Activated T-cell treated with anti-CD3 and anti-CD28 coated beads, Interleukin-2, amount 50 U/mL, for 72 hours (primary cell): ENCODE measurements at places on chromosomes 7 and 10.

GRCh38 chr7:114957444-114957843 lies 35.5 kb downstream of the MDFIC start:
- DNase-seq: no peak

DNA sequence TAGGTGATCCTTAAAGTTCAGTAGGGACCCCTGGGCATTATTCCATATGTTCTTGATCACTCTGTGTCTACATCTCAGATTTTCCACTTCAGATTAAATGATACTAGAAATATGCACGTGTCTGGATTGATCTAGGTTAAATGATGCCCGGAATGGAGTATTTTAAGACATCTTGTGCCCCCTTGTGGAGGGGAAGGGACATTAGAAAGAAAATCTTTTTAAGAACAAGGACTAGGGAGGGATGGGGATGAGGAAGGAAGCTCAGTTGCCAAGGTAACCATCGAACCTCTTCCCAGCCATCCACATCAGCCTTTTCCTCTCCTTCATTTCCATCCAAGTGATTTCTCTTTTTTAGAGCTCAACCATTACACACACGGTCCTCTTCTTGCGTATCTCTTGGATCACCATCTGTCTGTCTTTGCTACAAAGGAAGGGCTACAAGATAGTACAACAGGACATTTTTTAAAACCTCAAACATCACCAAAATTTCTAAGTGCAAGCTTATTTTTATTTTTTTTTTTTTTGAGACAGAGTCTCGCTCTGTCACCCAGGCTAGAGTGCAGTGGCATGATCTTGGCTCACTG lies 40.5 kb downstream of the PRSS2 start:
- peak; percentile 62 for DNase-seq

- no peak for DNase-seq
Observed at GRCh38 chr7:128172963-128173362, 68.1 kb upstream of the LEP start.

- no peak for DNase-seq
Observed at GRCh38 chr7:127769137-127769536, 117.1 kb downstream of the SND1 start.

- no peak for DNase-seq
Observed at GRCh38 chr7:102028206-102028826, 210.9 kb downstream of the CUX1 start.

DNA sequence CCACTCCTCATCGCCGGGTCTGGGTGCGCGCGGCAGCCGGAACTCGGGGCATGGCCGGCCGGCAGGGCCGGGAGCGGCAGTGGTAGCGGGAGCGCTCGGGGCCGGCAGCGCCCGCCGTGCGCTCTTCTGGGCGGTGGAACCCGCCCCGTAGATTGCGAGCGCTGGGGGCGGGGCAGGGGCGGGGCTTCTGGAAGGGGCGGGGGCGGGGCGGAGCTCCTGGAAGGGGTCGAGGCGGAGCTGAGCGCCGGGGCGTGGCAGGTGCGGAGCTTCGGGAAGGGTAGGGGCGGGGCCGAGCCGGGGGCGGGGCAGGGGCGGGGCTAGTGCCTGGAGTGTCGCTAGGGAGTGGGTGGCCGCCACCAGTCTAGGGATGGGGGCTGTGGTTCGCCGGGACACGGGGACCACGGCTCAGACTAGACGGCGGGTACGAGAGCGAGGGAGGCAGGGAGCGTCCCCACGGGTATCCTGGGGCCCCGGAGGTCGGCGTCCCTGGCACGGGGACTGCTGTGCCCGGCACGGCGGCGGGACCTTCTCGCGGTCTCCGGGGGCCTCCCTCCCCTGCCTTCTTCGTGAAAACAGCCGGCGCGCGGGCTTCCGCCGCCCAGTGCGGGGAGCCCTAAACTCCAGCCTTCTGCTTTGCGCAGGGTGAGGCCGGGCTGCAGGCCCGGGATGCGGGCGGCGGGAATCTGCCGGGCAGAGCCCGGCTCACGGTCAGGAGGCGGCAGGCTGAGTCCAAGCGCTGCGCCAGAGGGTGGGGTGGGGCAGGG lies at the start of gene STK32C:
STK32C (minus strand) TSS at position 128 of the 764 bp plus-strand sequence; CDS start at position 11, 117 bp downstream.
- peak; percentile 90 for DNase-seq

DNA sequence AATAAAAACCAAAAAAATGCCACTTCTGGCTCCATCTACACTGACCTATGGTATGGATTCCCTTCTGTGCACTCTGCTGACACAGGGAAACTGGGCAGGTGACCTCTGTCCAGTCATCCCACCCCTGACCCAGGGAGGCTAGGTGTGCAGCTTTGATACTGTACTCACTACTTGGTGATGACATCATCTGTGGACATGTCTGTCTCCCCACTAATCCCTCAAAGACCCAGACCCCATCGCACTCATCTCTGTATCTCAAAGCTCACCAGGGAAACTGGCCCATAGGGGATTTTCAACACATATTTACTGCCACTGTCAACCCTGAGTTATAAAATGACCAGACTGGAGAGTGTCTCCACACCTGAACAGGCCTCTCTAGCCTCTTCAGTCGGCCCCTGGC lies 10.6 kb downstream of the SGMS1 start:
- DNase-seq: peak; percentile 13

DNA sequence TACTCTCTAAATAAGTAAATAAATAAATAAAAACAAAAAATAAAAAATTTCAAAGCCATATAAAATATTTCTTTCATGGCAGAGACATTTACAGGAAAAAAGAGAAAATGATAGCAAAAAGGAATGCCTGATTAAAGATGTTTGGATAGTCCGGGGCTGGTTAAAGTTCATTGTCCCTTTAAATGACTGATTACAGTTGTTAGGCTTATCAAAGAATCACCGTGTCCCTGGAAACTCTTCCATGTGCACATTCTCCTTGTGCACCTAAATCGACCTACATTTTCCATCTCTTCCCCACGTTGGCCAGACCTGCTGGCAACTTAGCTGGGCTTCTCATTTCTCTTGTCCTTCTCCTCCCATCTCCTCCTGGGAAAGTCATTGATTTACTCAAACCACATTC lies 69.1 kb downstream of the ABCB5 start:
- no peak for DNase-seq
